Anterior cingulate cortex (tissue), 58 donors: ENCODE measurements at places on chromosomes 11 and 22.

GRCh38 chr11:126135235-126136176 lies 72.8 kb upstream of the CDON start:
- DNase-seq, result no peak

- no peak for DNase-seq
These were observed 5.5 kb downstream of the OR56A1 start for GRCh38 chr11:6025056-6025455.

- DNase-seq, result no peak
These were observed 184.4 kb upstream of the NARS2 start for GRCh38 chr11:78759071-78759470.

DNA sequence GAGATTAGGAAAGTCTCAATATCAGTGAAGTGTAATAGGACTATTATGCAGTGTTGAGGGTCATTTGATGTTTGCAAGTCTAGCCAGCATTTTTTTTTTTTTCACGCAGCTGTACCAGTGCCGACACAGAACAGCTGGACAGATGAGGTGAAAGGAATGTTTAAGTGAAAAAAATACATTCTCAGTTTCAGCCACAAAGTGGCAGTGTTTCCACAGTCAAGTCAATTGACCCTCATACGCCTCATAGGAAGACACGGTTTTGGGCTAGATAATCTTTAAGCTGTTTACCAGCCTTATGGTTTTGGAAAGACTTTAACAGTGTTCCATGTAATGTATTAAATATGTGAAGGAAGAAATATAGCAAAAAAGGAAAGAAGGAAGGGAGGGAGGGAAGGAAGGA lies 349.9 kb upstream of the ANO3 start:
- DNase-seq, result no peak

- no peak for DNase-seq
These were observed 93.3 kb downstream of the ZBTB16 start for GRCh38 chr11:114152785-114153184.

- DNase-seq, result no peak
These were observed 376.2 kb upstream of the LARGE1 start for GRCh38 chr22:34296461-34296860.

DNA sequence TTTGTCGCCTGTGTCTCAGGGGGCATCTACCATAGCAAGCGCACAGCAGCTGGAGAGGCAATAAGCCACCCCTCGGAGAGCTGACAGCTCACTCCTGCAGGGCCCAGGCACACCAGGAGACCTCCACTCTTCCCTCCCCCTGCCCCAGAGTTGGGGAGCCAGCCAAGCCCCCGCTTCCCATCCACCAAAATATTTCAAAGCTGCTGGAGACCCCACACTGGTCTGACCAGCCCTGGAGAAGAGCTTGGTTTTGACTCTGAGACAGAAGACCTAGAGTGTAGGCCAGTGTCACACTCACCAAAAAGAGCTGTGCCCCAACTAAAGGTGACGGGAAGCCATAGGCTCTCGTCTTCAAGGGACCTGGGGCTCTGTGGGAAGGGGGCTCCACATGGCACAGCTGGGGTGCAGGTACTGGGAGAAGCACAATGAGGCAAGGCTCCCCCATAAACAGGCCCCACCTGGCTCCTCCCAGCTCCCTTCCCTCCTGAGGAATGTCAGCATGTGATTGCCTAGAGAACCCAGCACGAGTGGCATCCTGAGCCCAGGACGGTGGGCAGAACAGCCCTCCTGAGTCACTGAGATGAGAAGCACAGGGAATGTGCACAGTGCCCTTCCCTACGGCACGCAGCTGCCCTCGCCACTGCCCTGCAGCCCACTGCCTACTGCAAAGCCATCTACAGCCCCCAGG lies 5.8 kb upstream of the GNAZ start:
- no peak for DNase-seq

- no peak for DNase-seq
These were observed 31.9 kb upstream of the SMIM38 start for GRCh38 chr11:69123593-69124545.

DNA sequence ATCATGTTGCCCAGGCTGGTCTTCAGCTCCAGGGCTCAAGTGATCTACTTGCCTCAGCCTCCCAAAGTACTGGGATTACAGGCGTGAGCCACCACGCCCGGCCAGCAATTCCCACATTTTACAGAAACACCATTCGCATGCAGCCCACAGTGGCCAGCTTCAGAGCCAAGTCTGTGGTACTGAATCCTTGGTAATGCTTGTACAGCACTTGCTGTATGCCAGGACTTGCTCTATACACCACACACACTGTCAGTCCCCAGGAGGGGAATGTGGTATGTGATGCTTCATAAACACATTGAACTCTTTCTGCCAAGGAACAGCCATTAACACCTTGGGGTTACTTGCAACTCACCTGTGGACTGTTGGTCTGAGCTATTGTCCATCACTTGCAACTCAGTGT lies 119.4 kb downstream of the MED15 start:
- no peak for DNase-seq

- DNase-seq, result no peak
These were observed 2.0 kb downstream of the NAA40 start for GRCh38 chr11:63940786-63941185.

DNA sequence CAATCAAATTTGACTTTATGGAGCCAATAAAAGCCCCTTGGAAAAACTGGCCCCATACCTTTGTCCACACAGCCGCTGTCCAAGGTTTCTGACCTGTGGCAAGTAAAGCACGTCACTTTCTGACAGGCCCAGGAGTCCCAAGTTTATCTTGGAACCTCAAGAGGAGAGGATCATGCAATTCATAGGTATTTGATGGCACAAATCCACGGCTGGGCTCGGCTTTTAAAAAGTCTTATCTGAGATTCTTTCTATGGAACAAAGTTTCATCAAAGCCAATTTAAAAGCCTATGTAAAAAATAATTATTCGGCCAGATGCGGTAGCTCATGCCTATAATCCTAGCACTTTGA lies 13.6 kb downstream of the TMEM138 start:
- DNase-seq, result no peak

- no peak for DNase-seq
These were observed 8.3 kb downstream of the MLC1 start for GRCh38 chr22:50076646-50077535.

GRCh38 chr11:18844753-18845367 lies 53.3 kb upstream of the PTPN5 start:
- no peak for DNase-seq

DNA sequence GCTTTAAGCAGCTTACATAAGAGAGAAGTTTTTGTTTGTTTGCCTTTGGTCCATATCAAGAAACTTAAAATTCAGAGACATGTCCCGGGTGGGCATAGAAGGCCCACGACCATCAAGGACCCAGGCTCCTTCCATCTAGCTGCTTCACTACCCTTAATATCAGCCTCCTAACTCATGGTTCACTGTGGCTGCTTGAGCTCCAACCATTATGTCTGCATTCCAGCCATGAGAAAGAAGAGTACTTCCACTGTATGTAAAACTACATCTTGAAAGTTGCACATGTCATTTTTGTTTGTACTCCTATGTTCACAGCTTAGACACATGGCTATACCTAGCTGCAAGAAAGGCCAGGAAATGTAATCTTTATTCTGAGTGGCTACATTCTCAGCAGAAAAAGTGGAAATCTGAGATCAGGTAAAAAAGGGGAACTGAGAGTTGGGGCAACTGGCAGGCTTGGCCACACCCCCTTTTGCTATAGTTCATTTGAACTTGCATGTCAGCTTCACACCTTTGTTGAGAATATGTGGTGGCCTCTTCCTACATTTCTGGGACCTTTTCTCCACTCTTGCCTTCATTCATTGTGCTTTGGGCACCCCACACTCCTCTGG lies 81.3 kb upstream of the TP53I11 start:
- no peak for DNase-seq

- DNase-seq, result no peak
These were observed 45.4 kb downstream of the GGTLC2 start for GRCh38 chr22:22689621-22690345.

- DNase-seq, result no peak
These were observed 109.7 kb downstream of the WNT7B start for GRCh38 chr22:45867118-45867905.

GRCh38 chr11:4181782-4182721 lies 87.5 kb downstream of the RRM1 start:
- peak; percentile 21 for DNase-seq

DNA sequence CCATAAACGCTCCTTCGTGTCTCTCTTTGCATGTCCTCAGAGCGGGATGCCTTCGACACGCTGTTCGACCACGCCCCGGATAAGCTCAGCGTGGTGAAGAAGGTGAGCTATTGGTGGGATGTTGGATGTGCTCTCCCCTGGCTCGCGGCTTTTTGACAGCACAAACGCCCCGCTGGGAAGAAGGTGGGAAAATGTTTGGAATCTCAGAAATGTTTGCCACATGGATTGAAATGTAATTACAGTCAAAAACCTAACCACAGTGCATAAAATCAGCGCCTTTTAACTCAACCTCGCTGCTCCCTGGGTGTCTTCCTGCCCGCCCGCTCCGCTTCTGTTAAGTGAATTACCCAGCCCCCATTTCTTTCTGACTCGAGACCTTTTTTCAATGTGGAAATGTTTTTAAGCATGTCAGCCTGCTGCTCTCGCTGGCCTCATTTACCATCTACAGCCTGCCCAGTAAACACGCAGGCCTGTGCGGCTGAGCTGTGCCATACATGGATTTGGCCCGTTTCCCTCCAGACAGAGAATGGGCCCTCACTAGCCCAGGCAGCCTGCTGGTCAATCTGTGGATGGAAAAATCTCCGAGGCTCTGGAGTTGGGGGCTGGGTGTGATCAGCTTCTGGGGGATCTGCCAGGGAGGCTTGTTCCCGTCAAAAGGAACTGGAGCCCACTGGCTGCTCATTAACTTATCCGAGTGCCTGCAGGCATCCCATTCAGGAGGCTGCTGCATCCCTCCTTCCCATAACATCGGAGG lies 32.7 kb upstream of the PARVG start:
- DNase-seq, result no peak

DNA sequence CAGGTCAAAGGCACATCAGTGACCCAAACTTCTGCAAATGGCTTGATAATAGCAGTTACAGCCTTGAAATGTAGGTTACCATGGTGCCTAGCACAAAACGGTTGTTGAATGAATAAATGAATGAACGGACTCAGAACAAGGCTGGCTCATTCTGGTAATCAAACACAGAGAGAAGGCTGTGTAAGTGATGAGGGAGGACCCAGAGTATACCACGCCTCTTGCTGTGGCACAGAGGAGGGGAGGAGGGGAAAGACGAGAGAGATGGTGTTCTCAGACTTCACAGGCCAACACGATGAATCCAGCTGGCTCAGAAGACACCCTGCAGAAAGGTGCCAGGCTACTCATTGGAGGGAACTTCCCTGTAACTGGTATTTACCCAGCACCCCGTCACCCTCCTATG lies 38.3 kb downstream of the PC start:
- peak; percentile 63 for DNase-seq

- peak; percentile 67 for DNase-seq
These were observed 93.8 kb upstream of the BLID start for GRCh38 chr11:122209619-122210366.

DNA sequence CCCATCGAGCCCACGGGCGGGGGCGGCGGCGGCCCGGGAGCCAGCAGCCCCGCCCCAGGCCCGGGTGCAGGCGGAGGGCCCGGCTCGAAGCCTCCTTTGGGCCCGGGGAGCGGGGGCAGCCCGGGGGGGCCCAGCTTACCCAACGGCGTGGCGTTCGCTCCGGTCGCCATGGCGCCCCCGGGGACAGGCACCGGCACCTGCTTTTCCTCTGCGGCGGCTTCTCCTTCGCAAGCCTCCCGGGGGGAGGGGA lies 194 bp downstream of the SF1 start:
- no peak for DNase-seq

DNA sequence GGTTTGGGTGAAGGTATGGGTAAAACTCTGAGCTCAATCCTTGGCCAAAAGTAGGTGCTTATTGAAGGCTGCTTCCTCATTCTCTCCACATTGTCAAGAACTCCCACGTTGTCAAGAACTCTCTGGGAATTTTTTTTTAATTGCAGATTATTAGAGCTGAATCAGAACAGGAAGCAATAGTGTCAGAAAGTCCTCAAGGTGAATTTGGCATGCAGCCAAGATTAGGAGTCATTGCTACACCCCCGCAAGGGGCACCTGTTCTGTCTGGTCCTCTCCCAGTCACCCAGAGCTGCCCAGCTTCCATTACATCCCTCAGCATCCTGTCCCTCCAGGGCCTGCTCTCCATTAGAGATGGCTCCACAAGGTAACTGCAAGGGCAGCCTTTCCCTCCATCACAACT lies 996.5 kb downstream of the OPCML start:
- DNase-seq, result no peak

GRCh38 chr22:46609724-46610201 lies 10.4 kb upstream of the GRAMD4 start:
- DNase-seq, result no peak

GRCh38 chr11:88288560-88288959 lies 49.0 kb downstream of the CTSC start:
- no peak for DNase-seq

GRCh38 chr11:16167706-16168487 lies 188.4 kb downstream of the SOX6 start:
- no peak for DNase-seq

GRCh38 chr22:49087198-49087597 lies 740.5 kb downstream of the BRD1 start:
- no peak for DNase-seq

GRCh38 chr11:134742956-134743819 lies 331.1 kb upstream of the B3GAT1 start:
- DNase-seq, result no peak

DNA sequence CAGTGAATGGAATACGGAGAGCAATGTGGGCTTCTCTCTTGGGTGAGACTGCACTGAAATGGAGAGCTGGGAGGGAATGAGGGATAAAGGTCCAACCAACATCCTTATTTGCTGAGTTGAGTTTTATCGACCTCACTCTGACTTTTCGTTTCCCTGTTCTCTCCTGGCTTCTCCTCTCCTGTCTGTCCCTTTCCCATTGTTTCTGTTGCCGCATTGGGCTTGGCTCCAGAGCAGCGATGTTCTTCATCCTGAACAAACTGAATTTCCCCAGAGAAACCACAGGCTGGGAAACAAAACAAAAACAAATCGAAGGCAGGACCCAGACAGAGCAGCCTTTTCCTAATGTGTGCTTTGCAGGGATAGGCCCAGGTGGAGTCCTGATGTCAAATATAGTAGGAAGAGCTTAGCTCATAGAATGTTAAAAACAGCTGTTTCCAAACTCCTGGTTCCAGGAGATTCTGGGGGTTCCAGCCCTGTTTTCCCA lies 30.0 kb downstream of the MOV10L1 start:
- DNase-seq, result no peak

GRCh38 chr11:2217211-2218030 lies 45.8 kb upstream of the TH start:
- DNase-seq, result no peak

DNA sequence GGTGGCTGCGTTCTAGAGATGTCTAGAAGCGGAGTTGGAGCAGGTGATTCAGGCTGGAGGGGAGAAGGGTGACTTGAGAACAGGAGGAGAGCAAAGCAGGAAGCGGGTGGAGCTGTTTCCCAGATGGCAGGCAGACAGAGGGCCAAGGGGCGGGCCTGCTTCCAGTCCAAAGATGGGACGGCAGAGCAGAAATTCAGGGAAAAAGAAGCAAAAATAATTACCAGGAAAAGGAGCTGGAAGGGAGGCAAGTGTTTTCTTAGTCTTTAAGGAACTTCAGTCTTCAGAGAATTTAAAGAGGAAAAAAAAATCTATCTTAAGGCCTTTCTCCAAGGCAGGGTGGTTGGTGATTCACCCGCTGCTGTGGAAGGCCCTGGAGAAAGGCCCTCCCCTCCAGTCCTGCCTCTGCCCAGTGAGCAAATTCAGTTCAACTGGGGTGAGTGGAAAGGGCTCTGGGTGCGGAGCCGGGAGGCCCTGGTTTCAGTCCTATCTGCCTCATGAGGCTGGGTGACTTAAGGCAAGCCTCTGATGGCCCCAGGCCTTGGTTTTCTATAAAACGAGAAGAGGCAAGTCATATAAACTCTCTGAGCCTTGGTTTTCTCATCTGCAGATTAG lies 4.5 kb upstream of the CREB3L1 start:
- DNase-seq, result no peak

GRCh38 chr11:62974848-62975522 lies 9.8 kb downstream of the SLC22A6 start:
- peak; percentile 8 for DNase-seq
